Uterus (tissue), 4 donors: ENCODE measurements at places on chromosomes 2 and 18. TPM values are rescaled to one million over a fixed set of nuclear protein-coding genes. Genes with fewer than 3 reads are reported as not detected.

The HAUS1 gene
- 21.5 TPM for total RNA-seq

GRCh38 chr18:11669271-11669947 is 19.7 kb upstream of the GNAL start:
- DNase-seq: no peak

GRCh38 chr2:102238039-102238756 is 51.4 kb downstream of the IL1RL2 start:
- DNase-seq: no peak

GRCh38 chr2:3299703-3300102 is 77.9 kb downstream of the EIPR1 start:
- DNase-seq: no peak
